ENCODE measurements at places on chromosomes 12 and 14. TPM values are rescaled to one million over a fixed set of nuclear protein-coding genes. Genes with fewer than 3 reads are reported as not detected.

GRCh38 chr12:112838731-112839130 is 47.2 kb downstream of the RPH3A start:
- H3K36me3 ChIP-seq: no peaks in the 10 kb centered on the region
- H3K27me3 ChIP-seq: peaks cover 29% of the 10 kb centered on the region
- no peak for DNase-seq
- no peak overlapping the region for H3K27ac ChIP-seq
- no peaks in the 10 kb centered on the region for H3K4me1 ChIP-seq

- H3K27me3 ChIP-seq: no peaks in the 10 kb centered on the region
- no peaks in the 10 kb centered on the region for H3K4me1 ChIP-seq
- DNase-seq: no peak
- H3K4me3 ChIP-seq: no peak overlapping the region
These were observed 206.9 kb upstream of the AMIGO2 start for GRCh38 chr12:47286676-47287075.

GRCh38 chr14:65156568-65157366 is 54.5 kb upstream of the MAX start:
- no peak for DNase-seq
- no peaks in the 10 kb centered on the region for H3K27me3 ChIP-seq
- peaks cover 12% of the 10 kb centered on the region for H3K4me1 ChIP-seq
- H3K27ac ChIP-seq: no peak overlapping the region
- H3K4me3 ChIP-seq: no peak overlapping the region

- H3K36me3 ChIP-seq: no peaks in the 10 kb centered on the region
- DNase-seq: no peak
- peaks cover 3% of the 10 kb centered on the region for H3K27me3 ChIP-seq
- no peak overlapping the region for H3K27ac ChIP-seq
- no peak overlapping the region for H3K4me3 ChIP-seq
These were observed 2.8 kb downstream of the RPS6KL1 start for GRCh38 chr14:74920281-74920680.

- H3K27me3 ChIP-seq: no peaks in the 10 kb centered on the region
- H3K36me3 ChIP-seq: peaks cover 3% of the 10 kb centered on the region
- no peak for DNase-seq
- peaks cover 24% of the 10 kb centered on the region for H3K4me1 ChIP-seq
- H3K27ac ChIP-seq: no peak overlapping the region
These were observed 35.5 kb downstream of the BTG1 start for GRCh38 chr12:92110083-92110640.

DNA sequence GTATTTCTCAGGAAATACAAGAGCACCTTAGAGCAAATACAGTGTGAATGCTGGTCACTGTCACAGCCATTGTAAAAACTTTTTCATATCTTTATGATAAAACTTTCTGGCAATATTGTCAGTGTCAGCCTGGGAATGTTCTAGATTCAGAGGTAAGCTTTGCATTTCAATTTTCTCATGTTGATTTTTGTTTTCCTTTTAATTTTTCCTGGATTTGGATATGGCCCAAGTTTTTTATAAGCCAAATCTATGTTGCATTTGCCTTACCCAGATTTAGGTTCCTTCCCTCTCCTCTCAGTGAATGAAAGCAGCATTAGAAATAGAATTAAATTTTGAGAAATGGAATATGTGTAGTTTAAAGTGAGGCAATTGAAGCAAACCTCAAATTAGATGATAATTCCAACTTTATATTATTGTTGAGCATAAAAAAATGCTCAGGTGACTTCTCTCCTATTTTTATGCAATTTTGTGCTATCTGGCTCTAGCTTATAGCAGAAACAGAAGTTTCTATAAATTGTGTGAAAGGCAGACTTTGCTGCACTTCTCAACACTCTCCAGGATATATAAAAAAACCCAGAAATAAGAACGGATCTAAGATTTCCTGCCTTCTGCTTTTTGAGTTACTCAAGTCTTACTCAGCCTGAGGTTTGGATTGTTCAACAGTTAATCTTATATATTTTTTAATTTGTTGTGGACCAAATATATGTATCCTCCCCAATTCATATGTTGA is 368.2 kb upstream of the PRICKLE1 start:
- DNase-seq: no peak
- no peaks in the 10 kb centered on the region for H3K27me3 ChIP-seq
- H3K4me1 ChIP-seq: no peaks in the 10 kb centered on the region
- H3K36me3 ChIP-seq: no peaks in the 10 kb centered on the region

DNA sequence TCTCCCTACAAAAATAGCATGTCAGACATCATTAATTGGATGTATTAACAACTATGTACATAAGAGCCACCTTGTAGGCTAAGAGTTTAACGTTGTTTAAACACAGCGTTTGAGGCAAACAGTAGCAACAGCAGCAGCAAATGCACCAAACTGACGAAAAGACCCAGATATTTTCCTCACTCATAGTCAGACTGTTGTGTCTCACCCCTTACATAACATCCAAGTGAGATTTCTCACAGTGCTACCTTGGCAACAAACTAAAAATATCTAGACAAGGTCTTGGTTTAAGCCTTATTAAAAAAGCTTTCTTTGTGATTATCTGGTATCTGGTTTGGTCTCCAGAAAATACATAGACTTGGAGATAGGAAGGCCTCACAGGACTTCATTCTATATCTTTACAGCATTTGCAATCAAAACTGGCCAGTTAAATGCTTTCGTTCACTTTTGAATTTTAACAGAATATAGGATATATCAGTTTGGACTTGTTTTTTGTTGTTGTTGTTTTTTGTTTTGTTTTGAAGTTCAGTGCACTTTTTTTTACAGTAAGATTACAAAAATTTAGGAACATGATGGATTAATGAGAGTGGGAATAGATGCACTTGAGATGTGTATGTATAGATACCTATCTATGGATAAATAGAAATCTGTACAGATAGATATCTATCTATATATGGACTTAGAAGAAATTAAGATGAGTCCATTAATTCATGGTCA is 4.1 kb downstream of the BHLHE41 start:
- H3K36me3 ChIP-seq: no peaks in the 10 kb centered on the region
- no peak for DNase-seq
- H3K4me3 ChIP-seq: no peak overlapping the region
- peaks cover 80% of the 10 kb centered on the region for H3K27me3 ChIP-seq

DNA sequence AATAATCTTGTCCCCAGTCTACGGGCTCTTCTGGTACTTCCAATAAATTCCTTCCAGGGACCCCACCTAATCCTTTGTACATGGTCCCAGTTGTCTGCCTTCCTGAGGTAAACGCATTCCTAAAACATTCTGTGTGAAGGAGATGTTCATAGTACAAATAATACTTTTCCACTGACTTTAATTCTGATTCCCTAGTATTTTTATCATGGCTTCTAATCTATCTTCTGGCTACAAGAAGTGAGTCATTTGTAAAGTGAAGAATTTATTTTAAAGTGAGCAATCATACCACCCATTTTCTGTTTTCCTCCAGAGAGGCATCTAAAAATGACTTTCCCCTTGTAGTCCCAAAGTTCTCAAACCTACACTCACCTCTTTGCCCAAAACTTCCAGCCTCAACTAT is 65.9 kb upstream of the NUDT4 start:
- H3K4me1 ChIP-seq: no peaks in the 10 kb centered on the region
- H3K4me3 ChIP-seq: no peak overlapping the region
- H3K36me3 ChIP-seq: no peaks in the 10 kb centered on the region
- H3K27me3 ChIP-seq: no peaks in the 10 kb centered on the region
- H3K27ac ChIP-seq: no peak overlapping the region

DNA sequence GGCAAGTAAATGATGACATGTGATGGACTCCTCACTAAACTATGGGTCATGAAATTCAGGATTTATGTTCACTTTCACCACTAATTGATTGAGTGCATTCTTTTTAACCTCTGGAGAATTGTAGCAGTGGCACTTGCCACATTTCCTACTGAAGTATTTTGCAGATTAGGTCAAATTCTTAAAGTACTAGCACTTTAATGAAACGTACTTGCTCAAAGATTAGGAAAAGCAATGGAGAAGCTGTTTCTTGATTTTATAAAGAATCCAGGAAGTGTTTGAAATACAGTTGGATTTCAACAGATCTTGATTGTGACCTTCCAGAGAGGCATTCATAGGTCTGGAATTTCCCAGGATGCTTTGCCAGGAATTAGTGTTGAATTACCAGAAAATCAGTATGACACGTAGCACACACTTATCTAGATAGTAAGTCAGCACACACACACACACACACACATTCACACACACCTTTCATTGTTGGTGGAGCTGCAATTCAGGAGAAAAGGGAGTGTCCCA is 162.6 kb downstream of the MYRFL start:
- H3K27ac ChIP-seq: no peak overlapping the region
- no peaks in the 10 kb centered on the region for H3K4me1 ChIP-seq
- no peak overlapping the region for H3K4me3 ChIP-seq

- peaks cover 76% of the 10 kb centered on the region for H3K36me3 ChIP-seq
- DNase-seq: peak; percentile 86
- H3K27ac ChIP-seq: peak overlapping the region; percentile 36
- peaks cover 25% of the 10 kb centered on the region for H3K4me1 ChIP-seq
These were observed 42.0 kb upstream of the GPR68 start for GRCh38 chr14:91286530-91286937.

- no peak for DNase-seq
- H3K27me3 ChIP-seq: no peaks in the 10 kb centered on the region
- H3K27ac ChIP-seq: no peak overlapping the region
- H3K4me3 ChIP-seq: no peak overlapping the region
- H3K4me1 ChIP-seq: no peaks in the 10 kb centered on the region
These were observed 149.0 kb downstream of the NAV3 start for GRCh38 chr12:77979597-77980250.

GRCh38 chr14:24680516-24680915 is 46.5 kb upstream of the GZMB start:
- H3K36me3 ChIP-seq: peaks cover 16% of the 10 kb centered on the region
- no peak overlapping the region for H3K4me3 ChIP-seq
- H3K27me3 ChIP-seq: no peaks in the 10 kb centered on the region
- H3K27ac ChIP-seq: peak overlapping the region; percentile 79
- no peak for DNase-seq
- peaks cover 55% of the 10 kb centered on the region for H3K4me1 ChIP-seq

- DNase-seq: no peak
- no peak overlapping the region for H3K4me3 ChIP-seq
- peaks cover 20% of the 10 kb centered on the region for H3K27me3 ChIP-seq
- no peaks in the 10 kb centered on the region for H3K36me3 ChIP-seq
- H3K27ac ChIP-seq: no peak overlapping the region
These were observed 2.3 kb upstream of the CLBA1 start for GRCh38 chr14:104983231-104983721.

DNA sequence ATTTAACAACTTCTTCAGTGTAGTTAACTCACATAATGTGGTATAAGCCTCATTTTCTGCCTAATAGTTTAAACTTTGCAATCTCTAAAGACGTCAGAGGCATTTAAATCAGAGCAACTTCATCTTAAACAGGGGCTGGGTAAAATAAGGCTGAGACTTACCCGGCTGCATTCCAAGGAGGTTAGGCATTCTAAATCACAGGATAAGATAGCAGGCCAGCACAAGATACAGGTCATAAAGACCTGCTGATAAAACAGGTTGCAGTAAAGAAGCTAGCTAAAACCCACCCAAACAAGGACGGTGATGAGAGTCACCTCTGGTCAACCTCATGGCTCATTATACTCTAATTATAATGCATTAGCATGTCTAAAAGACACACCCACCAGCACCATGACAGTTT is 115.6 kb upstream of the PKP2 start:
- no peak overlapping the region for H3K4me3 ChIP-seq
- H3K36me3 ChIP-seq: no peaks in the 10 kb centered on the region
- H3K27me3 ChIP-seq: no peaks in the 10 kb centered on the region
- no peak overlapping the region for H3K27ac ChIP-seq
- no peak for DNase-seq
- no peaks in the 10 kb centered on the region for H3K4me1 ChIP-seq

DNA sequence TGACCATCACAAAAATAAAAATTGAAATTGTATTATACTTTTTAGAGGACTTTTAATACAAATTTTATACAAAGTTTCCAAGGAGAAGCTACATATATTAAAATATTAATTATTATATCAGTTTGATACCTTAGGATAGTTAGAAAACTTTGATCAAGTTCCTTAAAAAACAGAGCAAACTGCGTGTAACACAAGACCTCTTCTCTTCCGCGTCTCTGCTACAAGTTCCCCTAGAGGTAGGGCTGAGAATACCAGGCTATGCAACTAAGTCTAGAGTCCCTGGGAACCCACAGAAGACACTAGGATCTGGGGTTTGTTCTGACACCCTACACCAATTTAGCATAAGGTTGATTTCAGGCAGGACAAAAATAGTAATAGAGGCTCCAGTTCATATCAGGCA is 319.0 kb downstream of the FOXG1 start:
- no peaks in the 10 kb centered on the region for H3K4me1 ChIP-seq
- DNase-seq: no peak
- H3K36me3 ChIP-seq: no peaks in the 10 kb centered on the region
- H3K4me3 ChIP-seq: no peak overlapping the region

DNA sequence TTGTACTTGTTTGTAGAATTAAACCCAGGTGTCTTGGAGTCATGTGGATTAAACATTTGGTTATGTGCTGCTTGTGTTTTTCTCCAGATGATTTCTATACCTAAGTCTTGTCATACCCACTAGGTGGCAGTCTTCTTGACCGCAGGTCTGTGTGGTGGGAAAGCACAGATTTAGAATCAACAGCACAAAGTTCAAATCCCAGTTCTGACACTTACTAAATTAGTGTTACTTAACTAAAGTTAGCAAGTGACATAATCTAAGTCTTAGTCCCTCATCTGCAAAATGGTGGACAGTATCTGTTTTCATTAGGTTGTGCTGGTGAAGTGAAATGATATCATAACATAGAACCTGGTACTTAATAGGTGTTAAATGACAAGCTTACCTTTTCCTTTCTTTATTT is 151.0 kb upstream of the ARHGAP5 start:
- H3K4me3 ChIP-seq: no peak overlapping the region
- DNase-seq: peak; percentile 45
- H3K27ac ChIP-seq: no peak overlapping the region
- no peaks in the 10 kb centered on the region for H3K36me3 ChIP-seq

DNA sequence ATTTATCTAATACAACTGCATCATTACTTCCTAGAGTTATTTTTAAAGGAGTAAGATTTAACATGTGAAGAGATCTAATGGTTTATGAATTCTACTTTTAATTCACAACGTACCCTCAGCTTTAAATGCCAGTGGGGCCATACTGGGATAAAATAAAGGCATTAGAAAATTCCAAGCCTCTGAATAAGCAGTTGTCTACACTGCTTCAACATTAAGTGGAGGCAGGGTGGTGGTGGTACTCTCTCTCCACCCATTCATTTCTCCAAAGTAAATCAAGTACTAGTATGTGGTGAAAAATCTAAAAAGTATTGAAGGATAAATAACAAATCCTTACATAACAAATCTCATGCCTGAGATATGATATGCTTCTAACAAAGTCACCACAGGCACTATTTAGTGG is 52.4 kb downstream of the FERMT2 start:
- no peaks in the 10 kb centered on the region for H3K27me3 ChIP-seq
- H3K27ac ChIP-seq: no peak overlapping the region
- H3K36me3 ChIP-seq: no peaks in the 10 kb centered on the region

The CCDC177 gene
- not detected for total RNA-seq

The ENDOU gene
- total RNA-seq: not detected

The RITA1 gene
- total RNA-seq: 29.6 TPM

The RPGRIP1 gene
- total RNA-seq: not detected

The CLEC7A gene
- total RNA-seq: 0.26 TPM

The C12orf54 gene
- not detected for total RNA-seq

All from activated CD8-positive, alpha-beta memory T cell treated with anti-CD3 and anti-CD28 coated beads, Interleukin-2, amount 10 ng/mL, durations not matched to agents 7 days and 5 days (primary cell).